ENCODE measurements at places on chromosomes 3 and 15.
A peak's percentile ranks its signal among the peaks of the same experiment; 100 is the strongest.

DNA sequence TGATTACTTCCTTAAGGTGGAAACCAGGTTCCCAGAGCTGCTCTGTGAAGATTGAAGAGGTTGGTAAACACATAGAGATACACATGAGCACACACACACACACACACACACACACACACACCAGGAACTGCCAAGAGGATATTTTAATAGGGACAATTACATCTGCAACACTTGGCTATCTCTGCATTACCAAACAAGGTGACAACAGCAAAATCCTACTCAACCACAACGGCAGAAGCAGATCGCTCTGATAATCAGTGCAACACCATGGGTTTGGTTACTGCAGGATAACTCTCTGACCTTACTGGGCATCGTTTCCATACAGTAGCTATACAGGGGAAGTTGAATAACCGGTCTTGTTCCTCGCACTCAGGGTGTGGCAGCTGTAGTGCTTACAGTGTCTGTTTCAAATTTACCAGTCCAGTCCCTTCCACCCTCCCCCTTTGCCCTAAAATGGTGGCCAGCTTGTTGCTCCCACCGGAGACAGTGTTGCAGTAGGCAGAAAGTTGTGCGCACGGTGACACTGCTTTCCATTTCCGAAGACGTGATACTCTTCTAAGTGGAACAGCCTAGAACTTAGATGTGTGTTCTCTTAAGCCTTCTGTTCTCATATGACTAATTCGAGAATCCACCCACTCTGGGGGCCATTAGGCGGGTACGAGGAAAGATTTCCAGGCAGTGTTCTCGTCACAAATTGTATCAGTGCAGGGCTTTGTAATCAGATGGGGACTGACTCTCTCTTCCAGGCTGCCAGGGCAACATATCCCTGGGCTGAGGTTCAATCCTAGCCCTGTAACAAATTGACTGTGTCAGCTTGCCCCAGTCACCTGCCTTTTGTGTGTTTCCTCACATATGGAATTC, 176.2 kb downstream of the P3H2 start:
- no peak for DNase-seq

DNA sequence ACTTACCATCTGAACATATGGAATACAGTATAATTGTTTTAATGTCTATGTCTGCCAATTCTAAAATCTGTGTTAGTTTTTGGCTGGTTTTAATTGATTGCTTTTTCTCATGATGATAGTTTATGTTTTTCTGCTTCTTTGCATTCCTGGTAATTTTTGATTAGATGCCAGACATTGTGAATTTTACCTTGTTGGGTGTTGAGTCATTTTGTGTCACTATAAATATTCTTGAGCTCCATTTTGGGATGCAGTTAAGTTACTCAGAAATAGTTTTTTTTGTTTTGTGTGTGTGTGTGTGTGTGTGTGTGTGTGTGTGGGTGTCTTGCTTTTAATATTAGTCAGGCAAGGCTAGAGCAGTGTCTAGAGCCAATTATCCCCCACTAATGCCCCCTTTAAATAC, 818.8 kb upstream of the NR2F2 start:
- no peak for DNase-seq

- no peak for DNase-seq
Observed at GRCh38 chr3:120495809-120496208, 45.0 kb upstream of the FSTL1 start.

GRCh38 chr3:188788621-188789081, 383.1 kb upstream of the TPRG1 start:
- peak; percentile 79 for DNase-seq

- DNase-seq, result no peak
Observed at GRCh38 chr3:128788268-128788869, 62.4 kb downstream of the RAB7A start.

- DNase-seq, result no peak
Observed at GRCh38 chr3:24704496-24704895, 209.8 kb upstream of the THRB start.

- DNase-seq, result no peak
Observed at GRCh38 chr15:77479015-77479414, 58.3 kb downstream of the HMG20A start.

- no peak for DNase-seq
Observed at GRCh38 chr3:25444273-25444672, 16.2 kb downstream of the RARB start.

- DNase-seq, result no peak
Observed at GRCh38 chr3:9079676-9080075, 116.4 kb upstream of the RAD18 start.

DNA sequence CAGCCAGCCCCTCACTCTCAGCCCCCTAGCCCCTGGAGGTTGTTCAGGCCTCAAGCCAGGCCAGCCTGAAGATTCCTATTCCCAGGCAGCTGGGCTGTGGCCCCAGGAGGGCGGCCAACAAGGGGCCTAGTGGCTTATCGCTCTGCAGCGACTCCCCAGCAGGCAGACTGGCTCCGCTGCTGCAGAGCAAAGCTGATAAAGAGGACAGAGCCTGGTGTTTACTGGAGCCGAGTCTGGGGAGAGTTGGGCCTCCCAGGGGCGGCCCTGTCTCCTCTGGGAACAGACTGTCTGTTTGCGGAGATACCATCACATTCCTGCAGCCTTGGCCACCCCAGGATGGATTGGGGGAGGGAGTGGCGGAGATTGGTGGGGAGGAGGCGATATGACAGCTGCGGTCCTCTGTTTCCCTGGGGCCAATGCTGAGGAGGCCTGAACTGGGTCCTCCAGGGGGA, 22.4 kb upstream of the SMAD6 start:
- DNase-seq, result no peak

- no peak for DNase-seq
Observed at GRCh38 chr15:28934645-28935044, 48.9 kb downstream of the APBA2 start.

DNA sequence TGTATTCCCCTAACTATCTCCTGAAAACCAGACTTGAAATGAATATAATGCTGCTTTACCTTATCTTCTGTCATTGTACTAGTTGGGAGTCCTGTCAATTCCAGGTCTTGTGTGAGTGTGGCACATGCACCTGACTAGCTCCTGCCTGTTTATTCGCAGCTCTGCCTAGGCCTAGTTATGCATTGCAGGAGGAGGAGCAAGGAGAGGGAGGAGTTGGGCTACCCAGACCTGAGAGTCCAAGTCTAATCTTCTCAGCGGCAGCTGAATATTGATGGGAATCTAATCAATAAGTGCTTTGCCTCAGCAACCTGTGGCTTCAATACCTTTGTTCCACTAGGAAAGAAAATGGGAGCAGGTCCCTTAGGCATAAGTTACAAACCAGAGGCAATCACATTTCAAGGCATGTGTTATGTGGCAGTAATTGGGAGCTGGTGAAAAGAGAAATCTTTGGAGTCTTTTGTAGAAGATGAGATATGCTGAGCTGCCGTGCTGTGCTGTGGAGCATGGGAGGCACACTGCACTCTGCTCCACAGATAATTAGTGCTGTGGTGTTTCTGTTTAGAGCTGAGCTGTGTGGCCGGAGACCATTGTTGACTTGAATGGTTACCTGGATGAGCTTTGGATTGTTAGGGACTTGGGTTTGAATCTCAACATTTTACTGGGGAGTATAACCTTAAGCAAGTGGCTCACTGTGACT, at the start of gene SLC2A2:
Gene SLC2A2 (minus strand): TSS at position 124 of the 697 bp plus-strand sequence. CDS start 50 bp downstream, at position 74.
- no peak for DNase-seq

GRCh38 chr15:40053831-40054604, 15.0 kb upstream of the SRP14 start:
- DNase-seq, result no peak

DNA sequence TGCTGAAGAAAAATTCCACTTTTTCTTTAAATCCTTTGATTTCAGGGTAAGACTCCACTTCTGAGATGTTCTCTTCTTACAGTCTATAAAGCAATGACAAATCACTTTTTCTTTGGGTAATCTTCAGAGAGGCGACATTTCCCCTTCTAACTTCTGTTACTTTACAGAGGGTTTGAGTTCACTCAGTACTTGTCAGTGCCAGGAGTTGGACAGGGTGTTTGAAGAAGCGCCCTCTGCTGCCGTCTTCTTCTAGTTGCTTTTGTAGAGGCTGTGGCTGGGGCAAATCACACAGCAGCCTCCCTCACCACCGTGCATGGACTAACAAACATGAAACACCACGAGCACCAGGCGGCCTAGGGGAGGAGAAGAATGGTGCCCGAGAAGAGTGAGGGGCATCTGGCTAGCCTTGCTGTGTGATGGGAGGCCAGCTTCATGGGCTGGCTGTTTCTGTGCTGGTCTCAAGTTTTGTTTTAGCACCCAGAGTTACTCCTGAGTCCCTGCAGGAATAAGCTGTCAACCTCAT, at the start of gene CD80:
Gene CD80 (minus strand): TSS at position 174 of the 523 bp plus-strand sequence. CDS start 1,886 bp downstream, outside the sequence.
- DNase-seq, result peak; percentile 5

DNA sequence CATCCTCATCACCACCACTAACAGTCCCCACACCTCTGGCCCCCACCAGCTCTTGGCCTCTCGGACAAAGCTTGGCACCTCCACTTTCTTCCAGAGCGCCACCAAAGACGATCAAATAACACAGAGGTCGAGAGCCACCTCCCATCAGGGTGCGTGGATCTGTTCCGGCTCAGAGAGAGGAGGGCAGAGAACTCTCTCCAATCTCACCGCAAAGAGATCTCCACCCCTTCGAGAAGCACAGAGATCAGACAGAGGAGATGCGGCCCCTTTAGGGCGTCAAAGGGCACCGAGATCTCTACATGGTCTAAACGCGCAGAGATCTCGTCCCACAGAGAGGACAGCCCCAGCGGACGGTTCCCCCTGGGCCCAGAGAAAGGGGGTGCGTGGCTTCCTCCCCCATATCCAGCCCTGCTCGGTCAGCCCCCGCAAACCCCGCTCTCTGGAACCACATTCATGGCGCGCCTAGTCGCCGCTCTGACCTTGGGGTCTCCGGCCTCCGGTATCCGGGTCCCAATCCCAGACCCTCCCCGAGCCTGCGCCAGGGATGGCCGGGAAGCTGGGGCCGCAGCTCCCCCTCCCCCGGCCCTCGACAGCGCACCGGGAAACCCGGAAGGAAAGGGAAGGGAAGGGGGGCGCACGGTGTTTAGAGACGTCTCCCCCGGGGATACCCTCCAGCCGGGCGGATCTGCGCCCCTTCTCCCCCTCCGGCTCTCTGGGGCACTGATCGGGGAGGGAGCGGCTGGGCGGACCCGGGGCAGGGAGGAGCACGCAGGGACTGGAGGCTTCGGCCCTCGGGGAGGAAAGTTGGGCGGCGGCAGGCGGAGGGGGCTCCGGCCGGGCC, 608 bp downstream of the SCN5A start:
- no peak for DNase-seq

DNA sequence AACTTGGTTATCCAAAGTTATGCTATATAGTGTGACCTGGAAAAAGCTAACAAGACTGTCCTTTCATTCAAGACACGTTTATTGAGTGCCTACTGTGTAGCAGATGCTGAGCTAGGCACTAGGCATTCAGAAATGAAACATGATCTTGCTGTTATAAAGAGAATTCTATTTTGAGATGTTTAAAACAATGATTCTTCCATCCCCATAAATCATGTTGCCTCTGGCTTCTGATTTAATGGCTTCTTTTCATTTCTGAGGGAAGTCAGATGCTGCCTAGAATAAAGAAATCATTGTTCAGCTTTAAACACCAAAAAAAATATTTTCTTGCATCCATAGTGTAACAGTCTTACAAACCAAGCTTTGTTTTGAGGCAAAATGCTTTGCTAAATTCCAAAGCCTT, 620.9 kb upstream of the UBE2E2 start:
- no peak for DNase-seq

DNA sequence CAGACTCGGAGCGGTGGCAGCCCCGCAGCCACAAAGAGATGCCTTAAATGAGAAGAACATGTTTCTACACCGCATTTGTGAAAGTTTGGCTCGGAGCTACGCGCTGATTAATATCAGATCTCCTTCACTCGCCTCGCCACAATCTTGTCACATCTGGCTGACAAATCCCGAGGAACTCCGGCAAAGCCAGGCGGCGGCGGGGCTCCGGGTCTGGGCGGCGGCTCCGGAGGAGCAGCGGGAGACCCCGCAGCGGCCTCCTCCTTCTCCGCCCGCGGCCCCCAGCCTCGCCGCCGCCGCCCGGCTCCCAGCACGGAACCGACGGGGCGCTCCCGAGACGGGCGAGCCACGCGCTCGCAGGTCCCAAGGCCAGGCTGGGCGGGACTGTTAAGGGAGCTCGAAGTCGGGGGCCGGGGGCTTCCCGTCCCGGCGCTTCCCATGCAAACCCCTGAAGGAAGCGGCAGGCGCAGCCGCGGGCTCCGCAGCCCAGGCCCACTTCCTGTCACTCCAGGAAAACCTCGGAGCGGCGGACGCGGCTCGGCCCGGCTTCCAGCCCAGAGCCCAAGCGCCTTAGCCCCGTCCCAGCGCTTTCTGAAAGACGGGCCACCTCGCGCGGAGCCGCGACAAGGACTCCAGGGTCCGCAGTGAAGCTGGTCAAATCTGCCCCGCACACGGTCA, 1.2 kb downstream of the BNC1 start:
- DNase-seq, result no peak

- DNase-seq, result no peak
Observed at GRCh38 chr3:159604151-159604581, 384.5 kb upstream of the IL12A start.

DNA sequence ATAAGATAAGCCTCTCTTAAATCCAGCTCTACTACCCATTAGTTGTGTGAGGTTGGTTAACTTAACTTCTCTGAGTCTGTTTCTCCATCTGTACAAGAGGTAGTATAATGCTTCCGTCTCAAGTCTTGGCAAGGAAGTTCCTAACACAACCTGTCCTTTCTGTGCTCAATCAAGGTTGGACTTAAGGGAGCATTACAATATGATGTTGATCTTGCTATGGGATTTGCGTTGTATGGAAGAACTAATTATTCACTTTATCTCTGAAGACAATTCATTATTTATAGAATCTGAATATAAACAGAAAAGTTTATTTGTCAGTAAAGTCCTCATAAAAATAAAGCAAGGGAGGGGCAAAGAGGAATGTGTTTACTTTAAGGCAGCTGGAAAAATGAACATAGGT, 18.9 kb upstream of the SPTSSB start:
- DNase-seq, result no peak

DNA sequence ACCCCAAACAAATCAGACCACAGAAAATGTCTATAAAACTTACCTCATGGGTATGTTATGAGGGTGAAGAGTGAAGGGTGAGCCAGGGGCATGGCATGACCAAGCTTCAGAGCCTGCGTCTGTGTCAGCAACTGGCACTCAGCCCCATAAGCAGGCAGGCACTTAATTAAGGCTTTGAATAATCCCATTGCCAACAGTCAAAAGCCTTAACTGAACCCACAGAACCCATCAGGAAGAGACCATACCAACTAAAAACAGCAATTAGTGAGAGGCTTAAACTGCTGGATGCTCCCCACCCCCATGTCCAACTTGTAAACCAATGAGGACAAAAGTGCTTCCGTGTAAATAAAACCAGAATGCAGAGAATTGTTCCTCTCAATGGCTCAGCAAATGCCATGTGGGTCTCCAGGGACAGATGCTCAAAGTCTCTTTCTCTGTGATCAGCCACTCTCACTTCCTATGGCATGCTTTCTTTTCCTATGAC, 126.0 kb downstream of the MYLK start:
- no peak for DNase-seq

GRCh38 chr3:151107177-151107576, 21.7 kb downstream of the MED12L start:
- DNase-seq, result no peak

GRCh38 chr3:73999501-73999900, 374.8 kb upstream of the PDZRN3 start:
- no peak for DNase-seq

Measured in AG04449 (cell line).